ENCODE measurements at places on chromosomes 12 and 14. TPM values are rescaled to one million over a fixed set of nuclear protein-coding genes. Genes with fewer than 3 reads are reported as not detected.

The KLRC4 gene
- 7.7 TPM for total RNA-seq

GRCh38 chr12:65204886-65205525 lies 35.6 kb downstream of the LEMD3 start:
- H3K27ac ChIP-seq = no peak overlapping the region
- H3K27me3 ChIP-seq = no peaks in the 10 kb centered on the region
- DNase-seq = no peak
- no peak overlapping the region for H3K4me3 ChIP-seq

The DNAI7 gene
- 9.8 TPM for total RNA-seq

DNA sequence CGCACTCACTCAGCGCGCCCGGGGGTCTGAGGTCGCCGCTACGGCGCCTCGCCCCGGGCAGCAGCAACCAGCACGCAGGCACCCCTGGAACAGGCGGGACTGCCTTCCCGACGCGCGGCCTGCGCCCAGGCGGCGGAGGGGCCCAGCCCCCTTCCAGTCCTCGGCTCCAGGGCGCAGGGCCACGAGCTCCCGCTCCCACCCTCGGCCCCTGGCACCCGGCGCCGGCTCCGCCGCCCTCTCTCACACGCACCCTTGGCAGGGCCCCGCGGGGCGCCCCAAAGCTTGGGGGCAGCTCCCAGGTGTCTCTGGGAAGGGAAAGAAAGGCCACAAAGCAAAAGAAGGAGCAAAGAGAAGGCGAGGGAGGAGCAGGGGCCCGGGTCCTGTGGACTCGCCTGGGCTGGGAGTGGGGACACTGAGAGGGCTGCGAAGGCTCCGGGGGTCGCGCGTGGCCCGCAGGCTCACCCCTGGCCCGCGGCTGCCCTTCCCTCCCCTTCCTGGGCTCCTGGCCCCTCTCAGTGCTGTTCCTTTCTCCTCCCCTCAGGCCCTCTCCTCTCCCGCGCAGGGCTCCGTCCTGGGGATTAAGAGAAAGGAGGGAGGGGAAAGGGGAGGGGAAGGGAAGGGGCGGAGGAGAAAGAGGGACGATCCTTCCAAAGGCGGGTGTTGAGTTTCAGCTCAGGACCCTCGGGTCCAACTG lies 907 bp upstream of the EFS start:
- H3K27me3 ChIP-seq = peaks cover 4% of the 10 kb centered on the region
- no peaks in the 10 kb centered on the region for H3K36me3 ChIP-seq
- DNase-seq = no peak
- peak overlapping the region; percentile 58 for H3K4me3 ChIP-seq

GRCh38 chr14:104550340-104550860 lies 29.2 kb upstream of the C14orf180 start:
- H3K27ac ChIP-seq = no peak overlapping the region
- no peaks in the 10 kb centered on the region for H3K36me3 ChIP-seq
- H3K4me3 ChIP-seq = no peak overlapping the region
- H3K4me1 ChIP-seq = peaks cover 33% of the 10 kb centered on the region

GRCh38 chr14:99420711-99421110 lies 59.9 kb downstream of the SETD3 start:
- peaks cover 2% of the 10 kb centered on the region for H3K4me1 ChIP-seq
- H3K36me3 ChIP-seq = peaks cover 9% of the 10 kb centered on the region
- no peak overlapping the region for H3K4me3 ChIP-seq
- no peaks in the 10 kb centered on the region for H3K27me3 ChIP-seq

The RAB21 gene
- 51.7 TPM for total RNA-seq

The TPPP2 gene
- total RNA-seq = not detected

The CFL2 gene
- total RNA-seq = 143 TPM
